ACHN (cell line): ENCODE measurements at places on chromosomes 3 and 15.
A peak's percentile ranks its signal among the peaks of the same experiment; 100 is the strongest.

DNA sequence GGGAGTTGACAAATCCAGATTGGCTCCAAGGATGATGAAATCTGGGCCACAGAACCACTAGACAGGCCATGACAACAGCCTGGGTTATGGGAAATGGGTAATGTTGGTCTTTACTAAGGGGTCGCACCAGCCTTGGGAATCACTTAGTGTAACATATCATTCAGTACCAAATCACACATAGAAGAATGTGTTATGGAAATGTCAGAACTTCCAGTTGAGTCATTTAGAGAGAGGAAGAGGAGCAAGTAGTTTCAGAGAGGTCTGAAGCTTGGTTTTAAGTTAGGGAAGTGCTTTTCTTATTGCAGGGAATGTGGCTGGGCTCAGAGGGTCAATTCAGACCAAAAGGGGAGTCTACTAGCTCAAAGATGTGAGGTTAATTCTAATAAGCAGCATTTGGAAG is 241.6 kb upstream of the ZPLD1 start:
- DNase-seq: no peak

- no peak for DNase-seq
Measured at GRCh38 chr15:66919421-66919820, 146.0 kb upstream of the SMAD3 start.

DNA sequence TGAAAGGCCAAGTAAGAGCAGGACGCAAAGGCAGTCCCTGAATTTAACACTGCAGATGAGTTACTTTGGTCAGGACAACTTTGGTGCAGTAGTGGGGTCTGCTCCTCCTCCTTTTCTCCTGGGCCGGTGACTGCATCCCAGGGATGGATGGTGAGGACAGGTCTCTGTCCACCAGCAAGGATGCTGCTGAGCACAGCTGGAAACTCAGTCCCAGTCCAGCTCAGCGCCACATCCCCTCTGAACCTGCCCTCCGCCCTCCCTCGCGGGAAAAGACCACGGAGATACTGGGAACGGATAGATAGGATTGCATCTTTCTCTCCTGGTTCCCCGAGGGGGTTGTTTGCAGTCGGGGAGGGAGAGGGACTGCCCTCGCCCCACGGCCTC is 13.8 kb downstream of the GRAMD2A start:
- no peak for DNase-seq

GRCh38 chr3:56136514-56136913 is 331.8 kb downstream of the ERC2 start:
- DNase-seq: no peak

GRCh38 chr15:86392296-86392695 is 312.6 kb downstream of the AGBL1 start:
- DNase-seq: no peak

DNA sequence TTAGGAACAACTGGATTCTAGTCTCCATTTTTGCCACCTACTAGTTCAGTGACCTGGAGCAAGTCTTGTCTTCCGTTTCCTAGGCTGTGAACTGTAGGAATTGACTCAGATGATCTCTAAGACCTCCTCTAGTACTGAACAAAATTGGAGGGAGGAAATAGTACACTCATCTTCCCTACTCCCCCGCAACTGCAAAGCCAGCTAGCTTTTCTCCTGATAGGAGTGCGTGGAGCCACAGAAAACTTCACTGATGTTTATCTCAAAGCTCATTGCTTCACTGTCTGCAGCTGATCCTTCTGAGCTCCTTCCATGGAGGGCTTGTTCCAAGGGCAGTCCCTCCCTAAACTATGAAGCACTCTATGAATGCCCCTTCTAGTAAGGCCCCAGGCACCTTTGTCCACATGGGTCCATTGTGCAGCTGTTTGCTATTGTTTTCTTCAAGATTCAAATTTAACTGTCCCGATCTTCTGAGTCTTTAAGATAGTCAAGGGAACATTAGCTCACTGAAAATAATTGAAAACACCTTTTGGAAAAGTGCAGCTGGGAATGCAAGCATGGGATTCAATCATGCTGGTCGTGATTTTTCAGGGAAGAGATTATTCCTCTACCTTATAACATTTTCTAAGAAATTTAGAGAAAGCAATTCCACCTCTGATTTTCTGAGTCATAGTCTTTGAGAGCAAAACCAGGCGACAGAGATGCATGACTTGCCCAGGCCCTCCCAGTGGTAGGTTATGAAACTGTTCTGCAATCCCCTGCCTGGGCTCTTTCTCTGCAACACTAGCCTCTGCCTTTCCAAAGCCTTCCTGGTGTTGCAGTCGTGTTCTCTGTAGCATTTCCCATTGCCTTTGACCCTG is 24.3 kb downstream of the FILIP1L start:
- DNase-seq: peak; percentile 55

DNA sequence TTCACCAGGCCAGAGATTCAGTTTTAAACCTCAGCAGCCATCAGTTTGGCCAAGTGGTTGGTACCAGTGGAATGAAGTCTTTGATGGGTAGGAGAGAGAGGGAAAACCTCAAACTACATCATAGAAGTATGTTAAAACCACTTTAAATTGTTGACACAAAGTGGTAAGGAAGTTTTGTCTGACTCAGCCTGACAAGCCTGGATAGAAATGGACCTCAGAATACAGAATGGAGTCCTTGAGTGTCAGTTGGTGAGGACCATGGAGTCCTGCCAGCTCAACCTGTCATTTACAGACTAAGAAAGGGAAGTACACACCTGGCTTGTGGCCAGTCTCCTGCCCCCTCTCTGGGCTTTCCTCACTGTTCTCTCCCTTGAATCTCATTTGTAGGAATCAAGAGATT is 12.1 kb downstream of the EAF1 start:
- DNase-seq: no peak

DNA sequence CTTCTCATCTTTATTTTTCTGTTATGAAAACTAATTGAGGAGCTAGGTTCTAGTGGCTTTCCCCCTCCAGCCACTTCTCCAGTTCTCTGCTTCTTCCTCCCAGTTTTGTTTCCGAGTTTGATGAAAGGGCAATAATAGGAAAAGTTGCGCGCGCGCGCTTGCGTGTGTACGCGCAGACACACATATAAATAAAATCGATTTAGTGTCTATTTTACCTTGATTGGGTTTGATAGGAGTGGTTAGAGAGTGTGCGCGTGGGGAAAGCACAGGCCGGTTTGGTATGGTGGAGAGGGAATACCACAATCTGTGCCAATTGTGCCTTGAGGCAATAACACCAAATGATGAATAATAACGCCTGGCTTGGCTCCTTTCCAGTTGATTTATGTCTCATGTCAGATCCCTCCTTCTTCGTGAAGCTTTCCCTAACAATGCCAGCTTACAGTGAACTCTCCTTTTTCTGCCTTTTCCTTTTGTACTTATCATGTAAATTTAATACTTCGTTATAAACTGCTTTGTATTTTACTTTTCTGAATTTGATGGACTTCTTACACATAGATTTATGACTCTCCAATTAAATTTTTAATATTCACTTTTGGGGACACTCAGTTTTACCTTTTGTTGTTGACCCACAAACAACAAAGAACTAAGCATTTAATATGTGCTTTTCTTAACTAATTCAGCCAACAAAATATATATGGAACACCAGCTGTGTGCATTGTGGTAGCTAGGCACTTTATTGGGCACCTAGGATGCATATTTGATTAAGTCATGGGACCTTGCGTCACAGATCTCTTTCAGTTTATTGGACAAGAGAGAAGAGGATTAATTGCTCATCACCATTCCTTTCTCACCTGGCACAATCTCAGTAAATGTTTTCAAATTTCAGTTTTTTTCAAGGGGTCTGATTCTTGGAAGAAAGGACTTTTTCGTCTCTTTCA is 1.7 kb downstream of the TIPARP start:
- DNase-seq: peak; percentile 83

DNA sequence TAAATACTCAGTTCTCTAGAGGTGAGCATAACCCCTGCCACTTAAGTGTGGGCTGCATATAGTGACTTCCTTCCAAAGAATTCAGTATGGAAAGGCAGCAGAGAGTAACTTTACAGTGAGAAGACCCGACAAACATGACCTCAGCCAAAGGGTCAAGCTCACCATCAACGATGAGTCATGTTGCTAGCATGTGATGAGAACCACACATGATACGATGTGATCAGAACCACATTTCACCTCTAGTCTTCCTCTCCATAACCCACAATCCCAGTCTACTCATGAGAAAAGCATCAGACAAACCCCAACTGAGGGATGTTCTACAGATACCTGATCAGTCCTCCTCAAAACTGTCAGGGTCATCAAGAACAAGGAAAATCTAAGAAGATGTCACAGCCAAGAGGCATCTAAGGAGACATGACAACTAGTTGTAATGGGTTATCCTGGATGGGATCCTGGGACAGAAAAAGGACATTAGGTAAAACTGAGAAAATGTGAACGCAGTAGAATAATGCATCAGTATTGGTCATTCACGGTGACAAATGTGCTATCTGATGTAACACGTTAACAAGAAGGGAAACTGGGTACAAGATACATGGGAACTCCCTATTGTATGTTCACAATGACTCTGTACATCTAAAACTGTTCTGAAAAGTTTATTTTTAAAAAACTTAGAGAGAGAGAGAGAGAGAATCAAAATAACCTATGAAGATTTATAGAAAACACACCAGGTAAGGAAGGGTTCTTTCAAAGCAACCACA is 28.3 kb downstream of the SEC61A1 start:
- peak; percentile 84 for DNase-seq

DNA sequence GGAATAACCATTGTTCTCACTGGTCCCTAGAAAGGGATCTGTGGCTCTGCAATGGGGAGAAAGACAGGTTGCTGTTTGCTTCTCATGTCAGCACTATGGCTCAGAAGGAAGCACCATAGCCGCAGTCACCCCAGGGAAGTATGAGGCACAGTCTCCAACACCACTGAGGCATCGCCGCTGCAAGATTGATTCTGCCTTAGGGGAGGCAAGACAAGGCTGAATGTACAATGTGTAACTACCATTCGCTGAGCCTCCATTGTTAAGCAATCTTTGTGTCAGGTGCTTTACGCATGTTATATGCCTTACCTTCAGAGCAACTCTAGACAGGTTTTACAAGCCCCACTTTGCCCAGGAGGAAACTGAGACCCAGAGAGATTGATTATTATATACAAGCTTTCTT is 100.7 kb upstream of the KCNMB2 start:
- DNase-seq: no peak

- DNase-seq: no peak
Measured at GRCh38 chr15:61681038-61681418, 379.2 kb downstream of the VPS13C start.

DNA sequence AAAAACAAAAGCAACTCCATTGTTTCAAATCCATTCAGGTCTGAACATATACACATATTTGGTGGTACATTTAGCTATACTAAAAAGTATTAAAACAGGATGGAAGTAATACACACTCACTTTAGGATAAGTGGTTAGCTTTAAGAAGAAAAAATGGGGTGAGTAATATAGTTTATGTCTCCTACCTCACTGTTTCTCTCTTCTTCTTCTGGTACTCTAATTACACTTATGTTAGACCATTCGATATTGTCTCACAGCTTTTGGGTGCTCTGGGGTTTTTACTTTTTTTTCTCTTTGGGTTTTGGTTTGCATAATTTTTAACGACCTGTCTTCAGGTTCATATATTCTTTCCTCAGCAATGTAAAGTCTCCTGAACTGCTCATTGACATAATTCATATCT is 75.4 kb upstream of the AKAP13 start:
- DNase-seq: no peak

DNA sequence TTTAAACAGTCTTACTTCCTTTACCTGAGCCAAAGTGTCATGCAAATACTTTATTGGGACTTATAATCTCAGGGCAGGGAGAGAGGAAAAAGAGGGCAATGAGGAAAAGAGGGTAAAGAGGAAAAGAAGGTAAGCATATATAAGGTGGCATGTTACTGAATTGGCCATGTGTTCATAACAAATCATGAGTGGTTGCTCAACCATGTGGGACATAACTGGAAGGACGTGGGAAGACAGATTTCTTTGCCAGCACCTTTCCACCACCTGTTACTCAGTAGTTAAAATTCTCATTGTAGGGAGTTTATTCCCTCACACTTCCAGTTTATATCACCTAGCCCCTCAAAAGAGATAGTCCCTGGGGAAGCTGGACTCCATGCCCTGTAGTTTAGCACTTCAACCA is 54.7 kb upstream of the TPRG1 start:
- no peak for DNase-seq

- no peak for DNase-seq
Measured at GRCh38 chr15:72168808-72169190, 28.8 kb downstream of the GRAMD2A start.

GRCh38 chr15:20376872-20377271 is 164.7 kb downstream of the GOLGA6L6 start:
- DNase-seq: no peak

DNA sequence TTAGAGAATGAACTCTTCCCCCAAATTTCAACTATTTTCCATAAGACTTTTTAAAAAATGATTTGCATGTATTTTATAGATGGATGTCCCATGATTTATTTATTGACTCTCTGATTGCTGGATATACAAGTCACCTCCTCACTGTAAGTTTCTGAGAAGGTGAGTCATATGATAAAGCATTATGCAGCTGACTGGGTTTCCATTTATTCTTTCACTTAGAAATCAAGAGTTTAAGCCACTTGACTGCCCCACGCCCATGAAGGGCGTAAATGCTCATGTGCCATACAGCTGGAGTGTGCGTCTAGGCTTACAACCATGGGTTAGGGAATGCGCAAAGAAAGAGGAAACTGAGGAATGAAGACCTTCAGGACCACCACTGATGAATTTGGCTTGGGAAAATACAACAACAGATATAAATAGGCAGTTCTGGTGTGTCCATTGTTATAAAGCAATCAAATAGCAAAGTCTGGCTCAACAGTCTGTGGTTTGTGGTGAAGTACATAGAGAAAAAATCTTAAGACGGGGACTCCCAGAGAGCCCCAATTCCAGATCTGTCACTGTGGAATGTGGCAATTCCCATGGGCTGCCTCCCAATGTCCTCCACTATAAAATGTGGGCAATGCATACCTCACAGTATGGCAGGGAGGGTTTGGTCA is 20.3 kb downstream of the SLCO2A1 start:
- peak; percentile 70 for DNase-seq

DNA sequence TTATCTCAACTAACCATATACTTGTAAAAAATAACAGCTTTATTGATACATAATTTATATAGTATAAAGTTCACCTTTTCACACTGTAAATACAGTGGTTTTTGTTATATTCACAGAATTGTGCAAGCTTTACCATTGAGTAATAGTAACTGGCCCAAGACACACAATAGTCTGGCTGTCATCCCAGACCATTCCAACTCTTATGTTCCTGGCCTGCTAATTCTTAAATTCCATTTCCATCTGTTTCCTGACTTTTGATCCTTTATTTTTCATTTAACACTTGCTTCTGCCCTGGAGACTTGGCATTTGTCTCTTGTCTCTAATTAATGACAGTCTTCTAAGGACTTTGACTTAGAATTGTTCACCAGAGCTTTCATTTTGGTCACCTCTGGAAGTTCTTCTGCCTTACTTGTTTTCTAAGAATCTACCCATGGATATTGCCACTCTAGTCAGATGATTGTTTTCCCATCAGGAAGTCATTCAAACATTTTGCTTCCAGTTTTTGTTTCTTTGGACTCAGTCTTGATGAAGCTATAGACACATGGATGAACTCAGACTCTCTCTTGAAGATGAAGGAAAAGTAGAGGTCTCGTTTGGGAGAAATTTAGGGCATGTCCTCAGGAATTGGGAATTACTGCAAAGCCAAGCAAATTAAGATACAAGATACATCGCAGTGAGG is 27.2 kb upstream of the PLSCR4 start:
- DNase-seq: no peak

- DNase-seq: peak; percentile 11
Measured at GRCh38 chr3:50299929-50300680, 900 bp upstream of the HYAL3 start.
